ENCODE measurements at places on chromosomes 3 and 15.

GRCh38 chr15:44427756-44428724, 611 bp downstream of the CTDSPL2 start:
- peak; percentile 71 for DNase-seq

DNA sequence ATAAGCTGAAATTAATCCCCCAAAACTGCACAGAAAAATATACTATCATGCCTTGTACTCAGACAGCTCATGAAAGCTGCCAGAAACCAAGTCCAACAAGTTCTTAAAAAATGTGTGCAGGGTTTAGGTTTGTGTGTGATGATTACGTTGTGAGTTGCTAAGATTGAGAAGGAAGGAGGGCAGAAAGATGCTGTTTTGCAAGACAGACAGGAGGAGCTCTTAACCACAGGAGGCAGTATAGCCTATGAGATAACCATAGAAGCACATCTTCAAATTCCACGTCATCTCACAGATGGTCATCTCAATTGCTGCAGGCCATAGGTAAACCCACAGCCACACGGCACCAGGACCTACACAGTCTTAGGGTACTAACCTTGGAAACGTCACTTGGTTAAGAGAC, 191.9 kb downstream of the STT3B start:
- peak; percentile 13 for DNase-seq

GRCh38 chr3:11467875-11468274, 175.8 kb downstream of the VGLL4 start:
- no peak for DNase-seq

GRCh38 chr15:36658312-36658711, 78.9 kb downstream of the CDIN1 start:
- DNase-seq, result peak; percentile 16

DNA sequence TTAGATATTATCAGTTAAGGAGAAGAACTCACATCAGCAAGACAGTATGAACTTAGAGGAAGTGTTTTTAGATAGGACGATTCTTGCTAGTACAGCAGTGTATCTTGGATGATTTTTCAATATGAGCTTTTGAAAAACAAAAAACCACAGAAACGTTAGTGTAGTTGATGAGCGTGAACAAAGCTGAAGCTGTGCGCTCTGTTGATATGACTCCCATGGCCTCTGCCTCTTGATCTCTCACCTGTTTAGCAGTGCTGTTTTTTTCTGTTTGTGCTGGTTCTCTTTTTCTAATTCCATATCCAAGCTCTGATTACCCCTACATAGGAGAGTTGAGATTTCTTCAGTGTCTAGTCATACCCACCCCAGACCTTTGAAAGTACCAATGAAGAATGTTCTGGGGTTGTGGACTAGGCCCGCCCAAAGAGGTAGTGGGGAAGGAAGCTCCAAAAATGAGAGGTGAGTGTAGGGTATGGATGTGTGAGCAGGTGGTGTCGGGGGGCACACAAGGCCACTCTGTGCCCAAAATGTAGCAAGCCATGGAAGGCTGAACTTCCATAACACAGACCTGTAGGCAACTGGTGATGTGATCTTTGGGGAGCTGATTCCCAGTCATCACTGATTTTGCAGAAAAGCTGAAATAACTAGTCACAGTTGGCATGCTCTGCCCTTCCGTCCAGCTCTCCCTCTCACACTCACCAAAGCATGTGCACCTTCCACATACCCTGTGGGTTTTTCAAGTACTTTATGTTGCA, 20.0 kb upstream of the CMTM7 start:
- DNase-seq, result no peak

- DNase-seq, result no peak
Measured at GRCh38 chr3:8152821-8153418, 348.7 kb upstream of the LMCD1 start.

GRCh38 chr3:124201786-124202185, 209.9 kb upstream of the ROPN1 start:
- no peak for DNase-seq

DNA sequence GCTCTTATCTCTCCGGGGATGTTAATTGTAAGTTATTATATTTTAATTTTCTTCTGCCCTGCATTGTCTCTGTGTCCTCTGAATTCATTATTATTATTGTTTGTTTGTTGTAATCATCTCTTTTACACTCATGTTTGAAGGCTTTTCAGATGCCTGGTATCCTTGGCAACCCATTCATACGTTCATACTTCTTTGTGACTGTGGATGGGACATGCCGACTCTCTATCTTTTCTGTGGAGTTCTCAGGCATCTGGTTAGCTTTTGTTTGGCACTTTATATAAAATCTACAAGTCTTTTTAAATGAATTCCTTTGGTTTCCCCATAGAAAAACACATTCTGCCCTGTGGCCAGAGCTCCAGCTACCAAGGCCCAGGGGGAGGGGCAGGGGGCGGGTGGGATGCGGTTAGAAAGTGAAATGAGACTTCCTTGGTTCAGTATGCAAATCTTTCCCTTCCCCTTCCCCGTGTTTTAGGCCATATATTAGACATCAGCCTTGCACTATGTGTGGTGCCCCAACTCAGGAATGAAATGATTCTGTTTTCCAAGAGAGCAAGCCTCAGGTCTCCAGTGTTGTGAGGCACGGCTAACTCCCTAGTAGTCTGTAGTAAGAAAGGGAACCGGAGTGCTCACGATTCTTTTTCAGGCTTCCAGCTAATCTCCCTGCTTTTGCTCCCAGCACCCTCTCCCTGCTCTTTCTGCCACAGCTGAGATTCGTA, 79.2 kb downstream of the SST start:
- DNase-seq, result no peak

- no peak for DNase-seq
Measured at GRCh38 chr15:91018158-91018557, 4.2 kb downstream of the VPS33B start.

DNA sequence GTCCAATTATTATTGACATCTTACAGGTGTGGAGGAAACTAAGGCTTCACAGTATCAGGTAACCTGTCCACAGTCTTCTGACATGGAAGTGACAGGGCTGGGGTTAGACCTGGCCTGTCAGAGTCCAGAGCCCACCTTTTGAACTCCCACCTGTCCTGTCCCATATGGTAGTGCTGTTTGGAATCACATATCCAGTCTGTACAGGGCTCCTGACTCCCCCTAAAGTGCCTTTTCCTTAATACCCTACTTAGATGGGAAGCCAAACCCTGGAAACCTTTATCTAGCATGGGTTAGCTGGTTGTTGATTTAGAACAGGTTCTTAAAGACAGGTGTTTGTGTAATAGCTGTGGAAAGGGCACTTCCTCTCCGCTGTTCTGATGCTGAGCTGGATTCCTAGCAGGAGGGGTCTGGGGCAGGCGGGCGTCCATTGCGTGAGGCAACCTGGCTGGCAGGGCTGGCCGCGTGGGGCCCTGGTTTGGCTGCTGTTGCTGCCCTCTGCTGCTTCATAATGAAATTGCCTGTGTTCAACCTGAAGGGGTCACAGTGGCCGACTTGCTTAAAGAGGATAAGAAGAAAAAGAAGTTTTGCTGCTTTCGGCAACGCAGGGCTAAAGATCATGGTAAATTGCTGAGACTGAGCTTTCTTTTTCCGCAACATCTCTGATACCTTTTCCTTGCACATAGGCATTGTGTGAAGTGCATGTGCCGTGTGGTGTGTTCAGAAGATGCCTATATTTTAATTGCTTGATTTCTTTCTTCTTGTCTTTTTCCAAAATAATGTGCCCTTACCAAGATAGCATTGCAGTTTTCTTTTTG, 136.2 kb downstream of the CHDH start:
- peak; percentile 64 for DNase-seq

- peak; percentile 49 for DNase-seq
Measured at GRCh38 chr3:159252772-159253384, 451.0 kb downstream of the MFSD1 start.

DNA sequence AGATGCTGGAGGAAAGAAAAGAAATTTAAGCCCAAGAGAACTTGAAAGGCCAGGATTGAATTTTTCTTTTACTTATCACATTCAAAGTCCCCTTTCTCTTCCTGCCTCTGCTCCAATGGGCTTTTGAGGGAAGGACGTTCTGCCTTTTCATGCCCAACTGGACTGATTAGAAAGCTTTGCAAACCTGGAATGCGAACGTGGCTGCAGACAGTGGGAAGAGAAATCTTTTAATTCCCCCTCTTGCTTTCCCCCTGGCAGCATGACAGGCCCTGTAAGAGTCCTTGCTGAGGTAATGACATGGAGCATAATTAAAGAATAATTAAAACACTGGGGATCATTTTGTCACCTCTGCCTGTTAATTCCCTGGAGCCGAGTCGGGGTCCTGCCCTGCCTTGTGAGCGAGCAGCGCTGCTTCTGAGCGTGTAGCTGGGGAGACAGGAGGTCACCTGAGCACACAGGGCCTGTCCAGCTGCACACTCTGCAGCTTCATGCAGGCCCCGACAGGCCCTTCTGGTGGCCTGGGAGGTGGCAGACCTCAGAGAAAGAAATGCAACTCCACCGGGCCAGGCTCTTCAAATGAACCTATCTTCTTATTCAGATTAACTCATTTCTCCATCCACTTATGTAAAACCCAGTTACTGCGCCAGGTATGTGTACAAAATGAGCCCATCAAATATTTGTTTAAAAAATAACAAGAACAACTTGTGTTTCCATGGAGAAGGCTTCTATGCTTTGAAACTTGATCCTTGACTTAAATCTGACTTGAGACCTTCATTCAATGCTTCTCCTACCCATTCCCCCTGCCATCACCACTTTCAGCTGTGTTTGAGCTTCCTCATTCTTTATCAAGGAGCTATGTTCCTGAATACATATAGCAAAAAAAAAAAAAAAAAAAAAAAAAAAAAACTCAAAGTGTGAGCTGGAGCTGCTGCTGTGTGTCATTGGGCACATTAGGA, 628.2 kb upstream of the CFAP20DC start:
- no peak for DNase-seq

DNA sequence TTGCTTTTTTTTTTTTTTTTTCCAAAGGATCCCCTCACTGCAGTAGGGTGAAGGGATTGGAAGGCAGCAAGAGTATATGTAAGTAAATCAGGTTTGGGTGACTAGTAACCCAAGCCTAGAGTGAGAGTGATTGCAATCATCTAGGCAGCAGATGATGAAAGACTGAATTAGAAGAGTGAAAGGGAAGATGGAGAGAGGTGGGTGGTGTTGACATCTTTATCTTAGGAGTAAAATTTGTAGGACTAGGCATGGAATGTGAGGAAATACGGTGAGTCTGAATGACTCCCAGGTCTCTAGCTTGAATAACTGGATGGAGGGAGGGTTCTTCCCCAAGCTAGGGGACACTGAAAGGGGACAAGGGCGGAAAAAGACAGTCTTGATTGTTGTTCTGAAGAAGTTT, 63.4 kb downstream of the TPRG1 start:
- DNase-seq, result no peak

DNA sequence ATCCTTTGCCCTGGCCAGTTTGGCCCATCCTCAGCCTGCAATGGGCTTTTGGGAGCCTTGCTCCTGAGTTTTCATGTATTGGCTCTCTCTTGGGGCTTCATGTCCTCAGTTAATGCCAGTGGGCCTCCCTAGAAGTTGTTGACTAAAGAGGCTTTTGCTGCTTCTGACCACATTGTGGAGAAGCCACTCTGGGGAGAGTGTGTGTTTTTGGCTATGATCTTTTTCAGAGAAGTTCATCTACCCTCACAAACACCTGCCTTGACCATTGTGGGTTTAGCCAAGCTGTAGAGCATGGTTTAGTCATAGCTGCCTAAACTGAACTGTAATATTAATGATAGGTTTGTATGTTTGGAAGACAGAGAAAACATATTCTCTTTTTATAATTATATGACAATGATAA, 6.0 kb downstream of the MRAS start:
- no peak for DNase-seq

DNA sequence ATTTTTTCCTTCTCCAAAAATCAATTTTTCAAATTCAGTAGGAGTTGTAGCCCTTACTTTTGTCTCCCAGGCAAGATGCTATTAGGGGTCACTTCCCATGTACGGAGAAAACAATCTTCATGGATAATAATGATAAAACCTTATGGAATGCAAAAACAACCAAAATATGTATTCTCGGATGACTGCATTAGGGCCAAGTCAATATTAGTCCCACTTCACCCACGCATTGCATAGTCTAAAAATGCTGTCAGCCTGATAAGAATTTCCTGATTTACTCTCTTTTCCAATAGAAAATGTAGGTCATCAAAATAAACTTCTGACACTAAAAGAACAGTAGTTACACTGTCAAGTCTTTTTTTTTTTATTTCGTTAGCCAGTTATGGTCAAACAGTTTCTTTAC, 2.7 kb downstream of the VGLL3 start:
- peak; percentile 87 for DNase-seq

DNA sequence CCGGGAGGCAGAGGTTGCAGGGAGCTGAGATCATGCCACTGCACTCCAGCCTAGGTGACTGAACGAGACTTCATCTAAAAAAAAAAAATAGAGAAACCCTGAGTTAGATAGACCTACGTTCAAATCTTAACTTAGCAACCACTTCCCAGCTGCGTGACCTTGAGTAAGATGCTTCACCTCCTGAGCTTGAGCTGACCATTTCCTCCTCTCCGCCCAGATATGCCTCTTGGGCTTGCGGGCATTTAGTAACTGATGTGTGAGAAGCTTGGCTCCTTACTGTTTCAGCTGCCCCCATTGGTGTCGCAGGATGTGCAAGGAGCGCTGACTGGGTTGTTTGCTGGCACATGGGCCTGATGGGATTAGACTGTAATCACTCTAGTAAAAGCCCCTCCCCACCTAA, 26.9 kb upstream of the ATG7 start:
- no peak for DNase-seq

DNA sequence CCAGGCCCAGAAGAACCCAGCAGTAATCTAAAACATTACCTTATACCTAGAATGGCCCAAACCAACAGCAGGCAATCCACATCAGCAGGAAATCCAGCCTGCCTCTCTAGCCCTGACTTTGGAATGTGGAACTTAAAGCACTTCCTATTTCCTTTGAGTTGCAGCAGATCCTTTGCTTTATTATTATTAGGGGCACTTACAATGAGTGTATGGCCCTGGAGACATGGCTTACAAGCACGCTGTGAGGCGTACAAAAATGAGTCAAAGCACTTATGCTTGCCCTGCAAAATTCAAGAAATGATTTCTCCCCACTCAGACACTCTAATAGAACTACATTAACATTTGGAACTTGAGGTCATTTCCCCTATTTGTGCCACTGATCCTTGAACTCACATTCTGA, 9.5 kb upstream of the KNSTRN start:
- peak; percentile 13 for DNase-seq

GRCh38 chr15:81728726-81729125, 317.1 kb downstream of the MEX3B start:
- no peak for DNase-seq

GRCh38 chr15:82830427-82831173, 21.2 kb downstream of the WHAMM start:
- no peak for DNase-seq

DNA sequence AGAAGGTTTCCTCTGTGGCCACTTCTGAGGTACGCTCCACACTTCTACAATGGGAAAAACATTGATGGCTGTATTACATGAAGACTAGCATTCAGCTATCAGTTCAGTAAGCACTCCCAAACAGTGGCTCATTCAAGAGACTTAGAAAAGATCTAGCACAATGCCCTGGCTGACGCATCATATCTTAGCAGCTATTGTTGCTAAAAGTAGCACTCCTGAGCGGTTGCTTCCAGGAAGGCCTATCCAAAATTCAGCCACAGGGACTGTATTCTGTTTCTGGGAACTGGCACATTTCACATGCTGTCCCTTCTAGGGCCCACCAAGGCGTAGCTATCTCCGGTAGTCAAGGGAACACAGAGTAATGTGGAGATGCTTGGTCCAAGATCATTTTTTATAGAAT, 21.2 kb upstream of the SPRED1 start:
- DNase-seq, result no peak

- peak; percentile 83 for DNase-seq
Measured at GRCh38 chr15:92899948-92900730, at the start of gene CHD2. Gene CHD2 (plus strand): TSS chr15:92900324. CDS start chr15:92901238, 914 bp downstream.

GRCh38 chr3:155701882-155702465, 42.9 kb downstream of the PLCH1 start:
- DNase-seq, result peak; percentile 42

- no peak for DNase-seq
Measured at GRCh38 chr3:24520101-24520495, 25.4 kb upstream of the THRB start.
